NCI-H146 (cell line): ENCODE measurements at places on chromosomes 6 and 20.

- no peak for DNase-seq
These were observed 85.5 kb downstream of the UNC5CL start for GRCh38 chr6:40953486-40953885.

- DNase-seq: no peak
These were observed 42.5 kb upstream of the FERMT1 start for GRCh38 chr20:6165346-6165745.

- DNase-seq: no peak
These were observed 101.5 kb upstream of the BACH2 start for GRCh38 chr6:90397929-90398674.

GRCh38 chr6:166932616-166933015, 23.7 kb downstream of the RNASET2 start:
- DNase-seq: no peak

- DNase-seq: no peak
These were observed 183.5 kb upstream of the CST7 start for GRCh38 chr20:24765316-24766142.

DNA sequence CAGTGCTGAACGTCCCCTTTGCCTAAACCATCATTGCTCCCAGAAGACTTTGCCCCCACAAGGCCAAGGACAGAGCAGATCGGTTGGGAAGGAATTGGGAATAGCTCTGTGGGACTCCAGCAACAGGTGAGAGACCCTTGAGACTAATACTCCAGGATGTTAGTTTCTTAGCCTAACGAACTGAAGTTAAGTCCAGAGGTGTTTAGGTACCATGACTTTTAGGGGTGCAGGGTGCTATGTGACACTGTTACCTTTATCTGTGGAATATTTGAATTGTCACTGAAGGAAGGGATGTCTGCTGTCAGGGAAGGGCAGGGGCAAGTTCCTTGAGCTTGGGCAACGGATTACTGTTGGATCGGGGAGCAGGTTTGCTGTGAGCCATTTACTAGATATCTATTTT, 1.9 kb downstream of the BLCAP start:
- DNase-seq: no peak

DNA sequence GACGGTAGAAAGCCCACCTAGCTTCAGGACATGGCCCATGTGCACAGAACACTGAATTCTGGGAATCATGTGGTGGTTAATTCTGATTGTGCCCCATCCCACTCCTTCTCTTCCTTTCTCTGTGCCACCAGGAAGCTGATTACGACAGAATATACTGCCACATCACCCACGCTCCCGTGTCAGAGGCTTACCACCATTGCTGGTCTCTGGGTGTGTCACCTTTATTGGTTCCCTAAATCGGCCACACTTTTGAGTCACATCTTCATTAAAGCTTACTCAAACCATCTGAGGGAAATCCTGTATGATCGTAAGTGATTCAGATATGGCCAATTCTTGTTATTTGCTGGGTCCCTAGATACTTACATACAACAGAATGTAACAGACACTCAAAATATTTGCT, 3.1 kb downstream of the TRMT6 start:
- DNase-seq: no peak

DNA sequence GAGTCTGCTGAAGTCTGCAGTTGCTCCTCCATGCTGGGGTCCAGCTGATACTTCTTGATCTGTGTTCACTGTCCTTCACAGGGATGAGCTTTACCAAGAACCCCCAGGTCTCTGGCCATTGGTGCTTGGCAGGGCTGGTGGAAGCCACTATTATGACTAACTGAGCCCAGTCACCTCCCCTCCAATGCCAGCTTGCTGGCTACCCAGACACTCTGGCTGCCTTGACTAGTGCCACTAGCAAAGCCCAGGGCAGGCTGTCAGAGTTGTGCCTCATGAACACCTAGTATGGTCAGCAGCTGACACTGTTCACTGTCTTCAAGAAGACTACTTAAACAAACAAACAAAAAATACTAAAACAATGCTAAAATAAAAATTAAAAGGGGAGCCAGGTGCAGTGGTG, 8.8 kb downstream of the ASIP start:
- no peak for DNase-seq
